ENCODE measurements at places on chromosomes 16 and 17.

DNA sequence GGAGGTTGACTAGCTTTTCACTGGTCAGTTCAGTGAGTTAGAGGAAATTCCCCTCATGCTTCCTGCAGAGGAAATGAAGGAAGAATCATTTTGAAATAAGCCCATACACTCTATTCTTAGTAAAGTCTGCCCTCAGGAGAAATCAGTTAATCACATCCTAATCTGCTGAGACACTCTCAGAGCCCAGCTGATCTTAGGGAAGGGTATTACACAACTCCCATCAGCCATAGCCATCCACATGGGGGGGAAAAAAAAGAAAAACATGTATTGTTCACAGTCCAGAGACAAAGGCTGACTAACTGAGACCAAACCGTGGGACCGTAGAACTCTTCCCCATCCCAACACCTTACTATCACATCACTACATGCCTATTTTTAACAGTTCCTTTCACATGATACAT is 722.3 kb downstream of the CDH8 start:
- no peak overlapping the region for H3K27ac ChIP-seq
- H3K27me3 ChIP-seq: no peaks in the 10 kb centered on the region
- no peaks in the 10 kb centered on the region for H3K4me1 ChIP-seq
- peaks cover 2% of the 10 kb centered on the region for H3K36me3 ChIP-seq

- H3K27me3 ChIP-seq: no peaks in the 10 kb centered on the region
- H3K4me1 ChIP-seq: no peaks in the 10 kb centered on the region
- H3K36me3 ChIP-seq: peaks cover 10% of the 10 kb centered on the region
- H3K27ac ChIP-seq: no peak overlapping the region
- H3K4me3 ChIP-seq: no peak overlapping the region
- no peak for DNase-seq
Observed at GRCh38 chr16:69784586-69784985, 22.5 kb downstream of the WWP2 start.

GRCh38 chr17:31437720-31438400 is 46.4 kb downstream of the RAB11FIP4 start:
- H3K4me1 ChIP-seq: peaks cover 6% of the 10 kb centered on the region
- no peak overlapping the region for H3K27ac ChIP-seq
- no peak for DNase-seq
- no peaks in the 10 kb centered on the region for H3K36me3 ChIP-seq
- peaks cover 9% of the 10 kb centered on the region for H3K27me3 ChIP-seq

GRCh38 chr16:4556112-4556511 is at the start of gene C16orf96:
Gene C16orf96, plus strand, starts transcription at chr16:4556340. Its CDS starts 150 bp downstream, at chr16:4556490.
- H3K27ac ChIP-seq: no peak within 1 kb of the TSS
- no peak within 1 kb of the TSS for H3K4me3 ChIP-seq
- no peak for DNase-seq
- H3K27me3 ChIP-seq: no peaks in the 10 kb centered on the region
- peaks cover under 1% of the 10 kb centered on the region for H3K4me1 ChIP-seq

DNA sequence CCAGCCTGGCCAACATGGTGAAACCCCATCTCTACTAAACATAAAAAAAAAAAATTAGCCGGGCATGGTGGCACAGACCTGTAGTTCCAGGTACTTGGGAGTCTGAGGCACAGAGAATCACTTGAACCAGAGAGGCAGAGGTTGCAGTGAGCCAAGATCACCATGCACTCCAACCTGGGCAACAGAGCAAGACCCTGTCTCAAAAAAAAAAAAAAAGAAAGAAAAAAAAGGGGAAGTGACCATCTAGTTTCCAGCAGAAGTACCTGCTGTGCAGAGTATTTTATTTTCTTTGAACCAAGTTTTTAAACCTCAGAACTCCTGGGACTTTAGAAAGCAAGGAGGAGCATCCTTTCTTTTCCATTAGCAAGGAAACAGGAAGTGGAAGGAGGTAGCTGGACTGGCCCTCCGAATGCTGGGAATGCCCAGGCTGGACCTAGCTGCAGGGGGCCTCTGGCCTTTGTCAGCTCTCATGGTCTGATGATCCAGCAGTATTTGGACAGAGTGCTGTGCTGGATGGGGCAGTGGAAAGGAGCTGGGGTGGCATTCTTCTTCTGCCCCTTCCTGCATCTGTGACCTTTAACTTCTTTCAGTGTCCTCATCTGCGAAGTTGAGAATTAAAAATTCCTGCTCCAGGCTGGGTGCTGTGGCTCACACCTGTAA is 6.6 kb downstream of the GID4 start:
- H3K27me3 ChIP-seq: no peaks in the 10 kb centered on the region
- H3K36me3 ChIP-seq: peaks cover 9% of the 10 kb centered on the region
- H3K27ac ChIP-seq: no peak overlapping the region
- no peak overlapping the region for H3K4me3 ChIP-seq

DNA sequence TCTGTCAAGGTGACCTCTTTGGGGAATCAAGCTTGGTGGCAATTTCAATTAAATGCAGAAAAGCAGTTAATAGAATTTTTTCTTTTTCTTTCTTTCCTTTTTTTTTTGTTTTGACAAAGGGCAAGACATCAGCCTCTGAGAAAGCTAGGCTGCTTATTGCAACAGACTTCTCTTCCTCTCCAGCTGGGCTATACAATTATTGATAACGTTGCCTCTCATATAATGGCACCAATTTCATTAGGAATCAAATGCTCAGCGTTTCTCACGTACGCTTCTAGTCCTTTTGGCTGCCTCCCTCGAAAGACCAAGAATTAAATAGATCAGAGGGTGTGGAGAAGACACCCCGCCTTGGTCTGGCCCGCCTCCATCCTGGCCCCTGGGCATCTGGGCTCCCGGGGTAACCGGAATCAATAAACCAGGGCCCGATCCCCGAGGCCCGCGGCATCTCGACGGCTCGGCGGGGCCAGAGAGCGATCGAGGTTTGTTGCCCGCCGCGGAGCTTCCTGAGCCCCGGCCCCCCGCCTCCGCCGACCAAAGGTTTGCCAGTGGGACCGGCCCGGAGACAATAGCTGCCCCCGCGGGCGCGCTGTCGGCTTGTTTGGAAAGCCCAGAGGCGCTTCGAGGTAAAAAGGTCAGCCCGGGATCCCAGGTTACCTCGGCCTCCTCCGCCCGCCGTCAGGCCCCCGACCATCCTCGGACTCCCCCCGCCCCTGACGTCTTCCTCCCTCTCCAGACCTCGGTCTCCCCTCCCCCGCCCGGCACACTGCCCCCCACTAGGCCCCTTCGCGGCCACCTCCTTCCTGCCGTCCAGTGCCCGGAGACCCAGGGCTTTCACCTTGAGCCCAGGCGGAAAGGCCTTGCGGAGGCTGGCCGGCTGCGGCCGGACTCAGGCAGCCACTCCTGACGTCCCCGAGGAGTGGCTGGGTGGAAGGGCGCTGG is 3.9 kb downstream of the HOXB1 start:
- no peak for DNase-seq
- no peak overlapping the region for H3K27ac ChIP-seq
- peaks cover 98% of the 10 kb centered on the region for H3K27me3 ChIP-seq
- no peak overlapping the region for H3K4me3 ChIP-seq
- H3K4me1 ChIP-seq: peaks cover 50% of the 10 kb centered on the region

DNA sequence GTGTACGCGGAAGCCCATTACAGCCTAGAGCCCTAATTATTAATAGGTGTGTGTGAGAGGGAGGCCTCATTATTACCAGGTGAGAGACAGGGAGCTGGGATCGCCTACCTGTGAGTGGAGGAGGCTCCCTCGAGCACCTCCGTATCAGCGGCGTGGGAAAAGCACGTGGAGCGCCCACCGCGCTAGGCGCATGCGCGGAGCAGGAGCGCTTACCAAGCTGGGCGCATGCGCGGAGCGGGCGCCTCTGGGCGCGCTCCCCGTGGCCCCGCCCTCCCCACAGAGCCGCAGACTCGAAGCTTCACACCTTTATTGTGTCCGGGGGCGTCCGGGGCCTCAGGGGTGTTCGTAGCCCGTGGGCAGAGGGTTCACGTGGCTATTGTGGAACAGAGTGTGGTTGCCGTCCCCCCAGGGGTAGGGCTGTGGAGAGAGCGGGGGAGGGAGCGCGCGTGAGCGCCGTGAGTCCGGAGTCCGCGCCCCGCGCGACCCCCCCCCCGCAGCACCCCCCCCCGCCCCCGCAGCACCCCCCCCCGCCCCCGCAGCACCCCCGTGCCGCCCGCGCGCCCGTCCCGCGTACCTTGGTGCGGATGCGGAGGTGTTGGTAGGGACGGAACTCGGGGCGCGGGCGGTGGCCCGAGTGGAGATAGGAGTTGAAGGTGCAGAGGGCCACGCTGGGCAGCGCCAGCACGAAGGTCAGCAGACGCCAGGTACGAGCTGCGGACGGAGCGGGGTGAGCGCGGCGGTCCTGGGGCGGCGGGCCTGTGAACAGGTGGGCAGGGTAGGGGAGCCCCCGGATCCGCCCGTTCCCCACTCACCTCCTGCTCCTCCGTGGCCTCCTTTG is 500 bp downstream of the COX6A2 start:
- H3K27ac ChIP-seq: no peak overlapping the region
- no peak overlapping the region for H3K4me3 ChIP-seq
- H3K36me3 ChIP-seq: no peaks in the 10 kb centered on the region
- no peak for DNase-seq
- no peaks in the 10 kb centered on the region for H3K4me1 ChIP-seq
